ENCODE measurements at places on chromosomes 5 and 9. TPM values are rescaled to one million over a fixed set of nuclear protein-coding genes. Genes with fewer than 3 reads are reported as not detected.

NRARP gene
- total RNA-seq: 1.9 TPM

F2RL1 gene
- total RNA-seq: 3.9 TPM

DNA sequence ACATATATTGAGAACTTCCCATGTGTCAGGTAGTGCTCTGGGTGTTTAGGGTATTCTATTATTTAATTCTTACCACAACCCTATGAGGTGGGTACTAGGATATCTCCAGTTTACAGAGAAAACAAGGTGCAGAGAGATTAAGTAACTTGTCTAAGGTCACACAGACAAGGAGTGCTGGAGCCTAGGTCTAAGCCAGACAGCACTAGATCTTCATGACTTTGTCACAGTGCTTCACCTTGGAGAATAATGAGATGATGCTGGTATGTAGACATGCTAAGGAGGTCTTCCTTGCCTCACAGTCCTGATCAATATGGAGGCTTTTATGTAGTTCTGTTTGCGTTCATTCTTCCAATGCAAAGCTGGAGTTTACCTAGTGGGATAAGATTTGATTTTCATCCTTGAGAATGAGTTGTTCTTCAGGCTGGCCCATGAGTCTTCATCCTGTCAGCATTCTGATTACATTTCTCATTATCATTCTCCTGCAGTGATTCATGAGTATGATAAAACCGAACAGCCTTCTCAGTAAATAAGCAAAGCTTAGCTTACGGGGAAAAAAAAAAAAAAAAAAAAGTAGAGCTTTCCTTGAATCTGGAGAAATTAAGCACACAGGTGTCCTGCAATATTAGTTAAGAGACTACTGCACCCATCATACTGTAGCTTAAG lies 176.3 kb downstream of the C9orf152 start:
- no peak for DNase-seq

DNA sequence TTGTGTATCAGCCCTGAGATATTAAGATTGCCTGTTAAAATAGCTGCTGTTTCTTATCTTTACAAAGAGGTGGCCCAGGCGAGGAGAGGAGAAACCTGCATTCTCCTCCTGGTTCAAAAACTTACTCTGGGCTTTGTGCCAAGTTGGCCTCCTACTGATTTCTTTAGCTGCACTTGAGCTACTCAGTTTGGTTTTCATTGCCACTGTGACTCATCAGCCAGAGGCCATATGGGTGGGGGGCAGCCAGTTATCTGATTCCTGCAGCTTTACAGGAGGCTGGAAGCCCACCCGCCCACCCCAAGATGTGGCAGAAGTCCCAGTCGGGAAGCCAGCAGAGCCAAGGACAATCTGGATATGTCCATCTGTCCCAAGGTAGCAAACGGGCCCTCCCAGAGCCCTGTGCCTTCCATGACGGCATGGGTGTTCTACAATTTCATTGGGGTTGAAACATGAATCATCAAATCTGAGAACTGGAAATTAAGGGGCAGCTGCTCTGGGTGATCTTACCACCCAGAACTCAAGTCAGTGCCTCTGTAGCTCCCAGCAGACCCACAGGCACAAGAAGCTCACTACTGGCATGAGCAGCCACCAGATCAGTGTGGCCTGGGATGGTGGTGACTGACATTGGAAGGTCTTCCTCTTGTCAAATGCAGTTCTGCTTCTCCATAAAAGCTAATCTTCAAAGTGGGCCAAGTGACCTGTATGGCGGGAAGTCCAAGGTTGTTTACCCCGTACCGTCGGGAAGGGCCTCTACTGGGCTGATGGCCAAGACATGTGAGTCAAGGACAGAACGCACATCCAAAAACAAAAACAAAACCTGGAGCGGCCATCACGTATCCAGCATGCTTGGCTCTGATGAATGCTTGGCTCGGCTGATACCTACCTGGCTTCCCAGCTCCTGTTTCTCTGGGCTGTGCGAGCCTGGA lies 15.6 kb downstream of the FCN2 start:
- DNase-seq: peak; percentile 20

DNA sequence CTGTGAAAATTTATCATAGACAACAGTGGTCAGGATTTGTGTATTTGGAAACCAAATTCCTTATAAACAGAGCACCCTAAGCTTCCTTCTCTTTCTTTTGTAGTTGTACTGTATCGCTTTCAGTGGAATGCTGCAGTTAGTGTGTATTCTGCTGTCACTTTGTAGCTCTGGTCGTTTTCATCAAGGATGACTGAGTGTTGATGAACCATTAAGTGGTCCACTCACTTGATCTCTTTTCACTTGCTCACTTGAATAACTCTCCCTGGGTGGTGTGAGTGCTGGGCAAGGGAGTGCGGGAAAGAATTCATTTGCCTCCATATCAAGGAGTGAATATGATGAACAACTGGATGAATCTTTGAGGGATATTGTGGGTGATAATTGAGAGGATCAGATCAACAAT lies 1225.7 kb upstream of the WWC1 start:
- DNase-seq: no peak

GRCh38 chr5:106658150-106658549 lies 1012.6 kb downstream of the EFNA5 start:
- peak; percentile 51 for DNase-seq

PCDHGA6 gene
- total RNA-seq: 7.2 TPM

FST gene
- total RNA-seq: 76.1 TPM

- no peak for DNase-seq
Observed at GRCh38 chr5:79112703-79113058, 1.1 kb downstream of the BHMT start.

DNA sequence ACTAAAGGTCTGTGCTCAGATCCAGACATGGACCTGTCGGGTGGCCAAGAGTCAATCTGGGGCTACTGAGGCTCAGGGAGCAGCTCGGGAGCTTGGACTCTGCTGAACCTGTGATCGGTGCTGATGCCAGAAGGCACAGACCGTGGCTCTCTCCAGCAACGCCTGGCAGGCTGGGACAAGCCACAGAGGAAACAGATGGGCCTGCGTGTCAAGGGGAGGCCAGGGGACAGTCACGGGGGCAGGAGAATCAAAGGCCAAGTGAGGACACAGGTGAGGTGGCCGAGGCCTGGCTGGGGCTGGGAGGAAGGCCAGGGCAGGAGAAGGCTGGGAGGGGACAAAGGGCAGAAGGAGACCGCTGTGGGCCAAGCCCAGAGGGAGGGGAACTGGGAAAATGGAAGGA lies 43.4 kb downstream of the EPB41L4B start:
- DNase-seq: no peak

Data from umbilical cord (tissue), 2 donors.